Tibial artery (tissue), 4 donors: ENCODE measurements at places on chromosomes 3 and 15.

DNA sequence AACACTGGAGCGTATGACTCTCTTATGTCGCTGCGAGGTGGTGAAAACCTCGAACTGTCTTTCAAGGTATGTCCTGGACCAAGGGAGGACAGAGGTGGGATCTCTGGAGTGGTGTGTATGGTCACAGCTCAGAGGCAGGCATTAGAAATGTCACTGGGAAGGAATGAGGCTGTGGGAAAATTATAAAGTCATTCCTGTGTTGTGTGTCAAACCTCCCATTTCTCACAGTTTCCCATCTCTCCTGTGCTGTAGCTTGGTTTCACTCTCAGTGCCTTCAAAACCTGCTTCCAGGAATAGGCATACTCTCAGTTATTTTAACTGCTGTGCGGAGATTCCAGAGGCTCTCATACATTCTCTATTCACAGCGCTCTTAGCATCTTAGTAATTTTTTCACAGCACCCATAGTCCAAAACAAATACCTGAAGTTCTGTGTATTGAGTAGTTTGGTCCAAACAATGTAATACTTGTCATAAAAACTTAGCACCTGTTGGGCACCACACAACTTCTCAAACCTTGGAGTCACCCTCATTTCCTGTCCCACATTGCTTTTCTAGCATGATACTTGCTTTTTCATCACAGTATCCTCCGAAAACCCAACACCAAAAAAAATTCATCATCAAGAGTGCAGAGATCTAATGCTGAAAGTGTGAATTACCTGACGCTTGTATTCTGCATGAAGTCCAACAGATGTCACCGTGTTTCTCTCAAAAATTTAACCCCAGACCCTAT, 36.9 kb downstream of the GALNT15 start:
- no peak for DNase-seq

GRCh38 chr3:49805897-49806701, 3.0 kb downstream of the INKA1 start:
- no peak for DNase-seq

- no peak for DNase-seq
These were observed 439 bp downstream of the CTXND1 start for GRCh38 chr15:80251428-80252120.

- DNase-seq = no peak
These were observed 399.1 kb upstream of the TBL1XR1 start for GRCh38 chr3:177596248-177596815.

DNA sequence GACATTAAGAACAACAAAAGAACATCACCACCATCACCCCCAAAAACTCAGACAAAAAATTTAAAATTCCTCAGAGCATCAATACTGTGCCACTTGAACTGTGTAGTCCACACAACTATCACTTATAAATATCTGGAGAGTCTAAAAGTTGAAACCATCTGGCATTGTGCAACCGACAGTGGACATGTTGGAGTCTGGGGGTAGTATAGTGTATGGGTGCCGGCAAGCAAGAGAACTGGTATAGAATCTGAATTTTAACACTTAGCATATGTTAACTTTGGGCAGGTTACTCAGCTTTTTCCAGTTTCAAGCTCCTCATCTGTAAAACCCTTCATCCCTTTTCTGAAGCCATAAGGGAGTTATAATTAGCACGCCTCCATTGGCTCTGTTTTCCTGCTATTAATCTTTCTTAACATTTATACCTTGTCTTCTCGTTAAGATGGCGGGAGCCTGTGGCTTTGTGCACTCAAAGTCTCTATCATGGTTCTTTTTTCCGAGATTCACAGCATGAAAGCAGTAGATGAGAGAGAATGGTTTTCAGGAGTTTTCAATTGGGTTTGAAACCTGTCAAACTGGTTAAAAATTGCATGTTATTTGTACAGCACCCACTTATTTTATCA, 255.7 kb upstream of the TBL1XR1 start:
- no peak for DNase-seq

GRCh38 chr15:88894348-88894818, 961 bp downstream of the HAPLN3 start:
- peak; percentile 86 for DNase-seq

GRCh38 chr3:119810018-119810435, 28.1 kb downstream of the NR1I2 start:
- no peak for DNase-seq

- DNase-seq = no peak
These were observed 74.2 kb upstream of the FNDC3B start for GRCh38 chr3:171965067-171965712.

GRCh38 chr15:85606738-85607137, 188.0 kb downstream of the KLHL25 start:
- no peak for DNase-seq

DNA sequence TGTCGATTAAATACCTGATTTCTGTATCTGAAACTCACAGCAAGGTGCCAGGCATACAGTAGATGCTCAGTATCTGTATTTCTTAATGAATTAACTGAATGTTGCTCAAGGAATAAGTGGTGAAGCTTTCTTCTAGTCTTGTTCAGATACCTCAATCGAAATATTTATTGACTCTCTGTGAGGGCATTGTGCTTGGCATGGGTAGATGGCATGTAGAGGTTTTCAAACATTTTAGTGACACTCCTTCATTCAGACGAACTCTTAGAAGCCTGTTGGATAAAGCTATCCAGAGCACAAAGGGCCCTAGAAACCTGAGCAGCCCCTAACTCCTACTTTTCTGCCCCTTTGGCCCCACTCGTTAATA, 369 bp upstream of the SNX1 start:
- no peak for DNase-seq

DNA sequence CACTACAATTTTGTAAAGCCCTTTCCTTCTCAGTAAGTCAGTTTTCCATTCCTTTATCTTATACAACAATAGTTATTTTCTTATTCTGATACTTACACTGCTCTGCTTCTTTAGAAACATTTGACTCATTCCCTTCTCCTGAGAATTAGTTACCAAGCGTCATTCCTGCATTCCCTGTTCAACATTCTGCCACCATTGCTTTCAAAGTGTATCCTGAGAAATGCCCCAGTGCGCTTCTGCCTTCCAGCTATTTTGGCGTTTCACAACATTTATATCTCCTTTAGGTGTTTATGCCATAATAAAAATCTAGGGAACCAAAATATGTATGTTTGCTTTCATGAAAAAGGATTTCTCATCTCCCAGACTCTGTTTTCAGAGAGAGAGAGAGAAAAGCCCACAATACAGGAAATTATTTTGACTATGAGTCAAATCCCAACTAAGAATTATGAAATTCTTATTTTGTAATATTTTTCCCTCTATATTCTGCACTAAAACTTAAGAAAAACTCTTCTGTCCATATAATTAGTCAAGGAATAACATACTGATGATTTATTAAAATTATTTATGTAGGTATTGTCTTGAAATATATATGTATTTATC, 118.2 kb upstream of the RAP2B start:
- DNase-seq = no peak

GRCh38 chr3:52367891-52368880, 52.1 kb downstream of the DNAH1 start:
- no peak for DNase-seq

DNA sequence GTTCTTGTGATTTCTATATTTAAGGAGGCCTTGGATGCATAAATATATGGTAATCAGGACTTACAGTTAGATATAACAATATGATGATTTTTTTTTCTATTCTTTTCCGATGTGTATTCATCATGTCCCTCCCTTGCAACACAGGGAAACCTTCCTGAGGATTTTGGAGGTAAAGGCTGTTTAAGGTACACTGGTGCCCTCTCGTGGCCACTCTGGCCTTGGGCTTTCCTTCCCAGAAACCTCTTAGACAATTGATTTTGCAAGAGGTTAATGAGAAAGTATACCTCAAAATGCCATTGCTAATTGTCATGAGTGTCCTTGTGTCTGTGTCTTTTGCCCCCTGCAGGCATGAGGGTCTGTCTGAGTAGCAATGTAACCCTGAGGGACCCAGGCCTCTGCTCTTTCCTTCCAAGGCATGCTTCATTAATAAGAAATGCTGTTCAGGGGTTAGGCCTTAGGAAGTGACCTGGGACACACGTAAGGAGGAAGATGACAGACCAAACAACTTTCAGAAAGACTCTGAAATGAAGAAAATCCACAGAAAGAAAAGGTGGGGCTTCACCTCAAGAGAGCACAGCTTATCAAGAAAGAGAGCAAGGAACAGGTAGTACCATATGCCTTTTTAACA, 70.3 kb upstream of the PPP2R3A start:
- peak; percentile 49 for DNase-seq

DNA sequence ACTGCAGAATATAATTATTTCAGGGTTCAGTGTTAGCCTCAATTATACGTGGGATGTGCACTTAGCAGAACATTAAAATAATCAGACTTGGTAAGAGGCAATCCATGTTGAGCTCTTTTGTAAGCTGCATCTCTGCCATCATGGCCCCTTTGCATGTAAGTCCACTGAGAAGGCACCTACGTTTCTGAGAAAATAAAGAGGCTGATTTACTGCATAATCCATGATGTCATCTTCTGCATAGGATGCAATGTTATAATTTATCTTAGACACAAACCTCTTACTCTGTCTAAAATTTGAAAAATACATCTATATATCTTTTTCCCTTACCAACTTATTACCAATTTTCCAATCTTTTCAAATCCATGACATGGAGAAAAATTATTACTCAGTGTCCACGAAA, 1294.7 kb downstream of the ZPLD1 start:
- DNase-seq = no peak

GRCh38 chr15:76376029-76376428, 39.5 kb downstream of the ISL2 start:
- DNase-seq = no peak

- DNase-seq = no peak
These were observed 79.2 kb upstream of the TPRG1 start for GRCh38 chr3:189092547-189092946.

DNA sequence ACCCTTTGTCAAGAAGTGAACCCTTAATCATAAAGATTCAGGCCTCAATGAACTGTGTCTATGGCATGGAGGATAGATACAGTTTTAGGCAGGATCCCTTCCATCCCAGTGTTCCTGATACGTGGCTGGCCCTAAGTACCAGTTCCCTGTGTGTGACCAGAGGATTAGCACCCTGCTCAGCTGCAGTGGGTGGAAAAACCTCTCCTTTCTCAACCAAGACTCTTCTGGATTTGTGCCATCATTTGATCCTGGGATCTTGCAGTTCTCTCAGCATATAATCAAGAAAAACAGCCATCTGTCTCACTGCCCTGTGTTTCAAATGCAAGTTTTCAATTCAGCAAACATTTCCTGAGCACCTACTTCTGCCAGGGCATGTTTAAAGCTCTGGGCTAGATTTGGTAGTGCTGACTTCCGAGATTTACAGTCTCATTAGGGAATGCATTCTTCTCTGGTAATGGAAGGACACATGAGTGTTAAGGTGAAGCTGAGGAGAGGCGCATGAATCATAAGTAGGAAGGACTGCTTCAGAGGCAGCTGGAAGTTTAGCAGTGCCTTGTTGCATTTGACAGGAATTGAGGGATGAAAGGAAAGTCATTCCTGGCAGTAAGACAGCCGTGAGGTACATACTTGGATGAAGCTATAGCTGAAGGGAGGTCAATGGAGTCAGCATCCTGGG, 388.3 kb downstream of the MFSD1 start:
- DNase-seq = no peak

DNA sequence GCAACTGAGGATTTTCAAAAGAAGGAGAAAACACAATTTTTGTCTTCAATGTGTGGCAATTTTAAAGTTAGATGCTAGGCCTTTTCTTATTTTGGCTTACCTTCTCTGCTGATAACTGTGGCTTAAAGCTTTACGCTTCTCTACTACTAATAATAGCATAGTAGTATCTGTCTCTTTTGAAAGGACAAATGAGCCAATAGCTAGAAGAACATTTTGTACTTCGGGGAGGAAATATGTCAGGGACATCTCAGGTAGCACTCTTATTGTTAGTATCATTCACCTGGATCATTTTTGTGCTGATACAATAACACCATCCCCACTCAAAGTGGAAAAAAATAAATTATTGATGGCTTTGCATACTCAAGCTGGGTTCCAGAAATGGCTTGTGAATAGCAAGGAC, 586.1 kb upstream of the TBL1XR1 start:
- no peak for DNase-seq

DNA sequence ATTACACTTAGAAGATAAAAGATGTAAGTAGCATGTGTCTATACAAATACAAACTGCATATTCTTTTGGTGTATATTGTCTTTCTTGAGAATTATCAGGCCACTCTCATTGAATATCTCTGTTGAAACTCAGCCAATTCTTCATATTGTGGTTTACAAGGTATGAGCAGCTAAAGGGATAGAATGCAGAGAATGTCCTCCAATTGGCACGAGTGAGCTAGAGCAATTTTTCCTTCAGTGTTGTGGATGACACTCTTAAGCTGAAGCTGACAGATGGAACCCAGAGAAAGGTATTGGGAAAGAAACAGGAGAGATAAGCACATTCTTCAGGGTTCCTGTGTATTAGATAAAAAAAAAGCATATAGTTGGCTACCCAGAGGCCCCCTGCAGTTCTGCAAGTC, 453.1 kb downstream of the EPHA3 start:
- DNase-seq = no peak

GRCh38 chr15:77497942-77498361, 77.3 kb downstream of the HMG20A start:
- no peak for DNase-seq

GRCh38 chr15:74643665-74644204, 28.1 kb downstream of the CLK3 start:
- no peak for DNase-seq

GRCh38 chr3:57557085-57557537, 1.0 kb downstream of the PDE12 start:
- no peak for DNase-seq

DNA sequence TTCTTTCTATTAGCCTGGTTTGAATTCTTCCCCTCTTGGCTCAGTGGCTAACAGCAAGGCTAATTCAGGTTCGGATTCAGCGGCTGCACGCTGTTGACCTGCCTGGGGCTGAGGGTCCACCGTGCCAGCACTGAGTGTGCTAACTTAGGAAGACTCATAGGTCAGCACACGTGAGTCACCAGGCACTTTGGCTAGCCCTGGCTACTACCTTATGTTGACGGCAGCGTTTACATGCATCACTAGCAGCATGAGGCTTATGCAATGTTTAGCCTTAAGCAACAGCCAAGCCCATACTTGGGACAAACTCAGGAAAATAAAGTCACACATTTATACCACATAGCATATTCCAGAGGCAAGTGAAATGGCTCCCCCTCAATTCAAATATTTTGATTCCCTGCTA, 137.7 kb downstream of the RAB11A start:
- no peak for DNase-seq

DNA sequence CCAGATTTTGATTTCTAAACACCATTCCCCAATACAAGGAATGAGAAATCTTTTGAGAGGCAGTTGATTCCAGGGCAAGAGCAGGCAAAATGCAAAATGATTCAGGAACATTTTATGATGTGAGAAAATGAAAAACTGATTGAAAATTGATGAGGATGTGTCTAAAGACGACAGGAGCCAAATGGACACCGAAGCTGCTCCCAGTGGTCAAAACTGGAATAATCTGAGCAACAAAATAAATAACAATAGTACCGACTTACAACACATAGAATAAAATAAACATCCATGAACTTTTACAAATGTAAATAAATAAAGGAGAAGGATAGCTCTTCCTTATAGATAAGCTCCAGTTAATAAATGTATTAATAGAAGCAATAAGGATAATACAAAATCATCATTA, 186.8 kb downstream of the OCA2 start:
- no peak for DNase-seq
